ENCODE measurements at places on chromosomes 7 and 10.

- DNase-seq, result no peak
Observed at GRCh38 chr7:77752016-77752415, 46.2 kb downstream of the TMEM60 start.

DNA sequence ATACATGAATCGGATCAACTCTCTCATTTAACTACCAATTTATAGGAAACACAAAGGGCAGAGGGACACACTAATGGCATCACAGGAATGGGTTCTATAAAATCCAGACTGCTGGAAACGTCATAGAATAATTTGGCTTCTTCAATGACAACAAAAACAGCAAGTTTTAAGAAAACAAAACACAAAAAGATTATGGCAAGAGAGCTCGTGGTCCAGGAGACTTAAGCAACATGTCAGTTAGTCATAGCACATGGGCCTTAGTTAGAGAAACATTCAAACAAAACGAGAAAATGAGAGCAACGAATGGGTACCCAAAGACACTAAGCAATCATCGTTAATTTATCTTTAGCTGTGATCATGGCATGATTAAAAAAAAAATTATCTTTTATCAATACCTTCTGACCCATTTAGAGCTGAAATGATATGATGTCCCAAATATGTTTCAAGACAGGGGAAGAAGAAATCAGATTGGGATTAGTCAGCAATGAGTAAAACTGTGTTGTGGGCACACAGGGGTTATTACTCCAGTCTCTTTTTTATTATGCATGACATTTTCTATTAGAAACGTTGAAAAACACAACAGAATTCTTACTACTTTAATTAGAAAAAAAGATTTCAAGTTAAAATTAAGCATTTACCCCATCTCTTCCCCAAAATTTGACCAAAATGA is 28.3 kb downstream of the NCAPG2 start:
- no peak for DNase-seq

DNA sequence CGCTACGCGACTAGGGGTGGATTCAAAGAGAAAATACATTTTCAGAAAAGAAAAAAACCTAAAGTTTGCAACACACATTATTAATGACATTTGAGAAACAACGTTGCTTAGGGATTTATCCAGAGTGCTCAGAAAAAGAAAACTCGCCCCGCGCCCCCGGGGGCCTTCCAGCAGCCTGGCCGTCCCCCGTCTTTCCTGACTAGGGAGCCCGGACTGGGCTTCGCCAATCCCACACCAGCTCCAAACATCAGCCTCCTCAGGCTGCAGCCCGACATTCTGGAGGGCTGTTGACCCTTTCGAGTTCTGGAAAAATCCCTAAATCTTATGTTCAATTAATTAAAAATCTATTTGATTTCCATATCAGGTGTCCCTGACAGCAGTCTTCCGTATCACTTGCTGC is 48.6 kb downstream of the CLEC2L start:
- DNase-seq, result no peak

- no peak for DNase-seq
Observed at GRCh38 chr10:131574363-131574706, 262.8 kb upstream of the TCERG1L start.

- DNase-seq, result no peak
Observed at GRCh38 chr7:70237256-70237655, 639.0 kb downstream of the AUTS2 start.

GRCh38 chr7:87337331-87337730 is 8.1 kb upstream of the CROT start:
- DNase-seq, result no peak

Data from tibial nerve (tissue), 4 donors.